CD4-positive, alpha-beta memory T cell (primary cell): ENCODE measurements at places on chromosomes 7 and 10. TPM values are rescaled to one million over a fixed set of nuclear protein-coding genes. Genes with fewer than 3 reads are reported as not detected.

- H3K27me3 ChIP-seq: no peaks in the 10 kb centered on the region
- no peaks in the 10 kb centered on the region for H3K36me3 ChIP-seq
- no peak overlapping the region for H3K27ac ChIP-seq
- DNase-seq: no peak
- H3K4me3 ChIP-seq: no peak overlapping the region
- no peaks in the 10 kb centered on the region for H3K4me1 ChIP-seq
Observed at GRCh38 chr10:49571388-49571787, 32.5 kb upstream of the ERCC6 start.

Gene ITPRID1
- not detected for total RNA-seq

GRCh38 chr10:14185316-14186045 lies 145.2 kb downstream of the FRMD4A start:
- peak overlapping the region; percentile 7 for H3K4me3 ChIP-seq
- no peaks in the 10 kb centered on the region for H3K36me3 ChIP-seq
- DNase-seq: no peak
- H3K27ac ChIP-seq: peak overlapping the region; percentile 51

- H3K27me3 ChIP-seq: no peaks in the 10 kb centered on the region
- no peak overlapping the region for H3K27ac ChIP-seq
- H3K4me3 ChIP-seq: no peak overlapping the region
- no peak for DNase-seq
- H3K4me1 ChIP-seq: no peaks in the 10 kb centered on the region
Observed at GRCh38 chr10:26031300-26031699, 97.3 kb downstream of the MYO3A start.

GRCh38 chr10:11181978-11182377 lies 164.3 kb downstream of the CELF2 start:
- no peaks in the 10 kb centered on the region for H3K27me3 ChIP-seq
- DNase-seq: no peak
- no peak overlapping the region for H3K4me3 ChIP-seq
- peaks cover 100% of the 10 kb centered on the region for H3K4me1 ChIP-seq
- H3K27ac ChIP-seq: peak overlapping the region; percentile 96

DNA sequence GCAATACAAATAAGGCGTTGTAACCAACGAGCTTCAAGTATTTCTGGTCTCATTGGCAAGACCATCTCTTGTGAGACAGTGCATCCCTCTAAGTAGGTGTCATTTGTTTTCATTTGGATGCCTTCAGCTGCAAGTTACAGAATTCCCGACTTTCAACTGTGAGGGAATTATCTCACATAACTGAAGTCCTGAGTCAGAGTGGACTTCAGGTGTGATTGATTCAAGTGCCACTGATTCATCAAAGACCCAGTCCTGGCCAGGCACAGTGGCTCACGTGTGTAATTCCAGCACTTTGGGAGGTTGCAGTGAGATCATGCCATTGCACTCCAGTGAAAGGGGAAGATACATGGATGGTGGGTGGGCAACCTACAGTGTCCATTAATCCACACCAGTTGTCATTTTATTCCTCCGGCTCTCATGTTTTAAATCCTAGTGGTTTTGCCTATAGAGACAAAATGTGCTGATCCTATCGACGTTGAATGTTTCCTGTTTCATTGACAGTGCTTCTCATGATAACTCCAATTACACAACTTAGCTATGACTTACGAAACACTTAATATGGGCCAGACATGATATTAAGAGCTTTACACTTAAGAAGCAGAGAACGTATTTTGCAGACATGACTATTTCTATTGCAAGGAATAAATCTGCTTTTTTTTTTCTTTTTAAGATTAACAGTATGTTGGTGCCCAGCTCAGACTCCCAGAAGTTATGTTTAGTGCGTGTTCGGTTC lies 268.0 kb downstream of the FRMD4A start:
- DNase-seq: no peak
- H3K4me3 ChIP-seq: no peak overlapping the region
- H3K27ac ChIP-seq: no peak overlapping the region

- no peaks in the 10 kb centered on the region for H3K27me3 ChIP-seq
- no peak overlapping the region for H3K4me3 ChIP-seq
- no peak for DNase-seq
- no peaks in the 10 kb centered on the region for H3K36me3 ChIP-seq
Observed at GRCh38 chr7:112238852-112239610, 32.5 kb downstream of the ZNF277 start.

GRCh38 chr7:30674420-30674819 lies 7.8 kb downstream of the CRHR2 start:
- H3K36me3 ChIP-seq: no peaks in the 10 kb centered on the region
- no peak overlapping the region for H3K4me3 ChIP-seq
- H3K27ac ChIP-seq: no peak overlapping the region
- no peaks in the 10 kb centered on the region for H3K4me1 ChIP-seq

Gene ZNF746
- total RNA-seq: 25.6 TPM

- H3K27ac ChIP-seq: no peak overlapping the region
- peak; percentile 42 for DNase-seq
- H3K4me1 ChIP-seq: peaks cover 37% of the 10 kb centered on the region
- no peaks in the 10 kb centered on the region for H3K27me3 ChIP-seq
Observed at GRCh38 chr7:102412548-102412947, 16.4 kb downstream of the PRKRIP1 start.

Gene INA
- total RNA-seq: not detected

DNA sequence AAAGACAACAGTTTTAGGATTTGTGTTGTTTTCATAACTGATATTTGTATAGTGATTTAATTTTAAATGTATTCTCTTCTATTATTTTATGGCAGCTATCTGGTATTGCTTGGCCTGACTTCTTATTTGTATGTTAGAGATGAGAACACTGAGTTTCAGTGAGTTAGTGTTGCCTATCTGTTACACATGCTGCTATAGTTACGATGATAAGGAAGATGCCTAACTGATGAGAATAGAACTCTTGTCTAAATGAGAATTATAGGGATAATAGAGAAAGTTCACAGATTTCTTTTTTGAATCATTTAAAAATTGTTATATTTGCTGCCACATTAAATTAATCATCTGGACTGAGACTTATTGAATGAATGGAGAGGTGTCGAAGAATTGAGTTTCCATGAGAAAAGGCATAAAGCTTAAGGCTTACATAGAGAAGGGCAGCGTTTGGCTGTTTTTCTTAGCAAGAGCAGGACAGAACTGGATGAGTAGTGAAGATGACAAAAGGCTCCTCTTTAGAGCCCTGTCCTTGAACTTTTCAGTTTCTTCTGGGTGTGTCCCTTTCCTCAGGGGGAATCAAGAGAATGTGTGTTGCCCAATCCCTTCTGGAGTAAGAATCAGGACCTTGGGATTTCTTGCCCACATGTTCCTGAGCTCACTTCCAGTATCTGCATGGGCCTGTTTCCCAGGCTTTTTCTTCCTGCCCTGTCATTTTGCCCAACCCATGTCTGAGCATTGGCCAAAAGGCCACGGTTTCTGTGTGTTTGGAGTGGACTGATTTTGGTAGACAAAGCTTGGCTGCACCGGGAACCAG lies 195.6 kb upstream of the CSTF2T start:
- no peak for DNase-seq
- H3K27ac ChIP-seq: no peak overlapping the region
- H3K27me3 ChIP-seq: no peaks in the 10 kb centered on the region
- H3K4me1 ChIP-seq: no peaks in the 10 kb centered on the region

Gene MSS51
- 5.0 TPM for total RNA-seq

DNA sequence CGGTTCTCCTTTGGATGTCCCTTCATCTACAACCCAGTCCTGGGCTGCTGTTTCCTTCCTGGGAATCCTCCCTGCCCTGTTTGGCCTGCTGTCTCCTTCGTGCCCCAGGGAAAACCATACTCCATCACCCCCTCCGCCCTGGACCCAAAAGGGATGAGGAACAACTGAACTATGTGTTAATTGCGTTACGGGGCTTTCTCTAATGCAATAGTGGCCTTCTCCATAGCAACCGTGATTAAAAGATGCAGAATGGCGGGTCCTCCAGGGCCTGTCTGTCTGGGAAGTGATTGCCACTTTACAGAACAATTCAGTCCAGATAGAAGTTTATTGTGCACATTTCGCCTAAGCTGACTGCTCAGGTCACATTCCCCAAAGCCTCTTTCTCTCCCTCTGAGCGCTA lies 112.0 kb upstream of the FGFR2 start:
- no peaks in the 10 kb centered on the region for H3K4me1 ChIP-seq
- DNase-seq: no peak
- H3K4me3 ChIP-seq: no peak overlapping the region
- no peaks in the 10 kb centered on the region for H3K27me3 ChIP-seq
- no peak overlapping the region for H3K27ac ChIP-seq

Gene DENND2A
- not detected for total RNA-seq

DNA sequence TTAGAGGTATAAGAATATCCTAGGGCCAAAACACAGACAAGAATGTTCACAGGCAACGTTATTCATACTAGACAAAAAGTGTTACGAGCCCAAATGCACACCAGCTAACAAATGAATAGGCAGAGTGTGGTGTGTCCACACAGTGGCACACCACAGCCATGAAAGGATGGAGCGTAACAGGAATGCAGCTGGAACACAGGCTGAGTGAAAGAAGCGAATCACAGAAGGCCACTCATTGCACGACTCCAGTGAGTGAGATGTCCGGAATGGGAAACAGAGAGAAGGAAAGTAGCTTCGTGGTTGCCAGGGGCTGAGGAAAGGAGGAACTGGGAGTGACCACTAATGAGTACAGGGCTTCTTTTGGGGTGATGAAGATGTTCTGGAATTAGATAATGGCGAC lies 198.8 kb downstream of the TNS3 start:
- H3K36me3 ChIP-seq: no peaks in the 10 kb centered on the region
- H3K4me3 ChIP-seq: no peak overlapping the region
- no peak for DNase-seq
- H3K4me1 ChIP-seq: no peaks in the 10 kb centered on the region
- no peaks in the 10 kb centered on the region for H3K27me3 ChIP-seq
- H3K27ac ChIP-seq: no peak overlapping the region
